ENCODE measurements at places on chromosomes 5 and 9.

- DNase-seq: no peak
Measured at GRCh38 chr5:172140866-172141265, 47.2 kb downstream of the STK10 start.

- DNase-seq: no peak
Measured at GRCh38 chr5:9343146-9343850, 202.6 kb downstream of the SEMA5A start.

DNA sequence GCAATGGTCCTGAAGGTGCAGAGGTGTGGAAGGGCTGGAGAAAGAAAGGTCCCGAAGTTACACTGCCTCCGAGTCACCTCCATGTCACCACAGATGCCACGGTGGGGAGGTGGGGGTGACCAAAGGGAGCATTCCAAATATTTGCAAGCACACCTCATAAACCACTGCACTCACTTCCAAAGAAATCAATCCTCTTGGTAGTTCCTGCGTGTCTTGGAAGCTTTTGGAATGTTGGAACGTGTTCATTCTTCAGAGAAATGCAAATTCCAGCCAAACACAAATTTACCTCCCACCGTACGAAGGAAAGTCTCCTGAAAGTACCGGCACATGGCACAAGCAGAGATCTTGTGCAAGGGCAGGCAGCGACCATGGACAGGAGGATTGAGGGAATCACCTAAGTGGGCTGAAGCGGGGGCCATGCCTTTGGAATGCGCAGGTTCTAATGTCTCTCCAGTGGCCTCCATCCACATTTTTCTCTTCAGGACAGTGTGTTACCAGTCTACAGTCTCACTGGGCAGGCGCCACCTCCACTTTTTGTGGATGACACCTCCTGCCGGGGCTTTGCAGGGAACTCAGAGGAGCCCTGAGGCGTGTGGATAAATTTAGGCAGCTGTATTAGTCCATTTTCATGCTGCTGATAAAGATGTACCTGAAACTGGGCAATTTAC, 54.0 kb downstream of the NSUN2 start:
- no peak for DNase-seq

DNA sequence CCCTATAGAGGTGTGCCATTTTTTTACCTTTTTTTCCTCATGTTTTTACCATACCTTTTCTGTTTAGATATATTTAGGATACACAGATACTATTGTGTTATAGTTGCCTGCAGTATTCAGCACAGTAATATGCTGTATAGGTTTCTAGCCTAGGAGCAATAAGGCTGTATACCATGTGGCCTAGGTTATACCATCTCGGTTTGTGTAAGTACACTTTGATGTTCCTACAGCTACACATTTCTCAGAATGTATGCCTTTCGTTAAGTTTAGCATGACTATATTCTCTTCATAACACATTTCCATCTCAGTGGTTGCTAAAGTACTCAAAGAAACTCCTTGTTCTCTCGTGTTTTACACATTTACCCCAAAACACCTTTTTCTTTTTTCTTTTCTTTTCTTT, 23.0 kb downstream of the UBE2D2 start:
- DNase-seq: no peak

DNA sequence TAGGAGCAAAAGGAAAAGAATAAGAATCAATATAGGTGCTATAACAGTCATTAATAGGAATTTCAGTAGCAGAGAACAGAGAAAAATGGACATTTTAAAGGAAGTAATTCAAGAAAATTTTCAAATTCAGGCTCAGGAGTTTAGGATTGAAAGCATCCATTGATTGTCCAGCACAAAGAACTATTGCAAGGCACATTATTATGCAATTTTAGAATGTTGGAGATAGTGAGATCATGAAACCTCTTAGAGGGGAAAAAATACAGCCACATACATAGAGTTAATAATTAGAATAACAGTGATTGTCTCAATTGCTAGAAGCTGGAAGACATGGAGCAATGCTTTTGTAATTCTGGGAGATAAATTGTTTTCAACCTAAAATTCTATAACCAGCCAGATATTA, 31.5 kb downstream of the CNTLN start:
- no peak for DNase-seq

DNA sequence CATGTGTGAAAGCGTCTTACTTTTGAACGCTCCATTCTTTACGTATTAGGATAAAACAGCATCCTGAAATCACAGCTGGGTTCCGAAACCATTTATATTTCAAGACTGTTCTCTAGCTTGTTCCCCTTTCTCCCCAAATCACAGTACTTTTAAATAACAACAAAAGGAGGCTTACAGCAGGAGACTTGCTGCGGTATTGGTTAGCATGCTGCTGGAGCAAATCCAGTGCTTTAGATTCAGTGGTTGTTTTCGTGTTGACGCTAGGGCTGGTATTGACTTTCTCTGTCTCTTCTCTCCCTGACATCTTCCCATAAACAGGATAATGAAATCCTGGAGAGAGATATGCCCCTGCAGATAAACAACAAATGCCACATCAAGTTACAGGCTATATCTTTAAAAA, 103.1 kb downstream of the ZNF608 start:
- DNase-seq: no peak

- DNase-seq: no peak
Measured at GRCh38 chr5:150481972-150482406, 25.9 kb upstream of the NDST1 start.

DNA sequence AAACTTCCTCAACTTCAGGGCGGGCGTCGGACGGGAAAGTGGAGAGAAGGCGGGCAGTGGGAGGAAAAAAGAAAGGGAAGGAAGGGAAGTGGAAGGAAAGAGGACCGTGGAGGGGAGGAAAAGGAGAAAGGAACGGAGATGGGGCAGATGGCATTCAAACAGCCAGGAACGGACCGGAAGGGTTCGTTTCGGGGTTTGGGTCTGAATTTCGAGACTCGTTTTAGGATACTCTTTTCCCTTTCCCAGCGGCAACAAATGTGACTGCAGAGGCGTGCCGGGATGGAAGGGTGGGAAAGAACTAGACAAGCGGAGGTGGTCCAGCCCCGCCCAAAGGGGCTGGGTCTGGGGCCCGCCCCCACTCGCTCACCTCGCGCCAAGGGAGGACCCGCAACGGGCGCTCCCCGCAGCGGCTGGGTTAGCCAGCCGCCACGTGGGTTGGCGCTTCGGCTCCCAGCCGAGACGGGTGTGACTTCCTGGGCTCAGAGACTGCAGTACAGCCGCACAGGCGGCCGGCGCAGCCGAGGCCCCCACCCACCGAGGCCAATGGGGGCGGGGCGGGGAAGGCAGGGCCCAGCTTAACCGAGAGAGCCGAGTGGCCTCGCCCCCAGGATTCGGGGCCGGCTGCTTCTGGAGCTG, 2.7 kb downstream of the VCAN start:
- peak; percentile 77 for DNase-seq

DNA sequence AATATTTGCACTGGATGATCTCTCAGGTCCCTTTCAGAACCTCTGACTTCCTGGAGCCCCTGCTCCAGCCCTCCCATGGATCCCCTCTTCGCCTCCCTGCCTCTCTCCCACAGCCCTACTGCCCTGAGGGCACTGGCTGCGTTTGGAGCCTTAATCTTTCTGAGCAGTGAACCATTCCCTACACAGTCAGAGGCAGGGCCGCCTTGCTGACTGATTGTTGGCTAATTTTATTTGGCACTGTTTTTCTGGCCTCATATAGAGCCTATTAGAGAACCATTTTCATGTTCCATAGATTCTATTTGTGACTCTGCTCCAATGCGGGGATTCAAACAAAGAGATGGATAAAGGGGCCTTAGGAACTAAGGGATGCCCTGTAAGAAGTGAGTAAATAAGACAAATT, 91.1 kb downstream of the BRINP1 start:
- DNase-seq: no peak

GRCh38 chr5:108661590-108662219, 86.0 kb upstream of the FER start:
- no peak for DNase-seq

DNA sequence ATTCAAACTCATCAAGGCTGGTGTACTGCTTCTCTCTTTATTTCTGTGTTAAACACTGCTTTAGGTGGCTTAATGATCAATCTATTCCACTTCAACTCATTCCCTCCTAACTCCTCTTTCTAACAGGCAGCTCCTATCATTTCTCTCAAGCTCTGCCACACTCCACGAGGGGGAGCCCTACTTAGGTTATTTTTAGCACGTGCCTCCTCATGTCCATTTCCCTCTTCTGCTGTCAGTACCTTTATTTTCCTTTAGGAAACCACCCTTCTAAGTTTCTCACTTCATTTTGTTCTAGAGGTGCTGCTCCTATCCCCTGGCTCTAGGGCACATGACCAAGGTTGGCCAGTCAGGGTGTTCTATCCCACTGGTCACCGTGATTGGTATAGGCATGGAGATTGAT, 6.7 kb upstream of the BRINP1 start:
- DNase-seq: no peak

GRCh38 chr5:101390151-101390908, 487.2 kb upstream of the ST8SIA4 start:
- DNase-seq: peak; percentile 61

GRCh38 chr5:106489004-106489403, 1181.7 kb downstream of the EFNA5 start:
- no peak for DNase-seq

DNA sequence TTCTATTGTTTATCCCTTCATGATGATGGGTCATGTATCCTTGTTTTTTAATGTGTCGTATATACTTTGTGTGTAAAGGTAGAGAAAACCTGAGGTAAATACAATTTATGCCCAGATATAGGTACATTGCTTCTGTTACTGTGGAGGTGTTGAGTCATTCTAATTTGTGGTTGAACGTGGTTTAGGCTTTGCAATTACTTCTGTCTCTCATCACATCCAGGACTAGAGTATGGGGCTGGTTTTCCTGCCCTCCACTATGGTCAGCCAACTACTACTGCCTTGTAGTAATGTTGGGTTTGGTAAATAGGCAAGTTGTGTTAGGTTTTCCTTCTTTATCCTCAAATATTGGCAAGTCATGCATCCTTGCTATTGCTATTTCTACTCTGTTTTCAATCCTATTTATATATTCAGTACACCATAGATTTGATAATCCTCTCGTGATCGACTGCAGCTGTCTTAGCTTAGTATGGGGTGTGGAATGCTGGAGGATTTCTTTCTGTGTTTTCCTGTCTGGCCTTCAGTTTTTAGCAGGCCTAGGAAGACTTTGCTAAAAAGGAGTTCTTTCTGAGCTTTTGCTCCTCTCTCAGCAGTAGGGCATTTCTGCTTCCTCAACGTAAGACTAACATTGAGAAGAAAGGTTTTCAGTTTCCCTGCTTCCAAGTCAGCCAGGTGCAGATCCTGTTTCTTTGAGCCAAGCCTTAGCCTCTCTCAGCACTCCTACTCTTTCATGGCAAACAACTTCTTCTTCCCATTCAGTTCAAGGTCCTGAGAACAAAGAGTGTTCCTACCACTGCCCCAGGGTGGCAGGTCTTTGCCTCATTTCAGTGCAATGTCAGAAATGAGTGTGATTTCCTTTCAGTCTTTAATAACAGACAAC, 844.4 kb upstream of the CDH18 start:
- DNase-seq: no peak

- DNase-seq: no peak
Measured at GRCh38 chr9:86941197-86941596, 6.1 kb downstream of the GAS1 start.

GRCh38 chr5:138658676-138659075, 83.5 kb upstream of the HSPA9 start:
- DNase-seq: no peak

- no peak for DNase-seq
Measured at GRCh38 chr9:89999534-90000370, 394.9 kb downstream of the GADD45G start.

DNA sequence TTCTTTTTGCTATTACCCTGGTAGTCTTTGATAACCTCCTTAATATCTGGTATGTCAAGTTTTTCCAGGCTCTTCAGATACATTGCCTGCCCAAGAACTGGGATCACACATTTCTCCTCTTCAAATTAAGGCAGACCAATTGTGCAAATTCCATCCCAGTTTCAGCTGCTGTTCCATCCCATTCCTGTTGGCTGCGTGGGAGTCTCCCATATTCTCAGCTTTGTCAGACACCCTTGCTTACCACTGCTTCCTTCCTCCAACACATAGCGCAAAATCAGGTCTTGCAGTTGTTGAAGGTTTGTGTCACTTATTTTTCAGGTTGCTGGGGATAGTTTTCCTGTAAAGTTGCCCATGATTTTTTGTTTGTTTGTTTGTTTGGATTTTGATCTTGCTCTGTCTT, 15.2 kb downstream of the HCN1 start:
- DNase-seq: no peak

DNA sequence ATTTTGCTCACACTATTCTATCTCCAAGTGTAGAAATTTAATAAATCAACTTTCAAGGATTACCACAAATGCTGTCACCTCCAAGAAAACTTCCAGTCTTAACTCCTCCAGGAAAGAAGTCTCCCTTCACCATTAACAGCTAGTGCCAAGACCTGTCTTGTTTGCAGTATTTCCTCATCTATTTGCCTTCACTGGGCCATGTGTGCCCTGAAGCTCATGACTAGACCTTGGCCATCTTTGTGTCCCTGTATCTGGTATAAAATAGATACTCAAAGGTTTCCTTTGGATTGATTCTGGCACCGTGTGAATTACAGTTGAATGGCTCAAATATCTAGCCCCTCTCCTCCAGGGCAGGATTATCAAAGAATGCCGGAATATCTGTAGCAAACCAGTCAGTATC, 346.7 kb upstream of the KLF4 start:
- no peak for DNase-seq

- peak; percentile 48 for DNase-seq
Measured at GRCh38 chr9:133641396-133641655, 5.2 kb downstream of the DBH start.

GRCh38 chr9:71685394-71685793, 82.9 kb downstream of the CEMIP2 start:
- DNase-seq: no peak

DNA sequence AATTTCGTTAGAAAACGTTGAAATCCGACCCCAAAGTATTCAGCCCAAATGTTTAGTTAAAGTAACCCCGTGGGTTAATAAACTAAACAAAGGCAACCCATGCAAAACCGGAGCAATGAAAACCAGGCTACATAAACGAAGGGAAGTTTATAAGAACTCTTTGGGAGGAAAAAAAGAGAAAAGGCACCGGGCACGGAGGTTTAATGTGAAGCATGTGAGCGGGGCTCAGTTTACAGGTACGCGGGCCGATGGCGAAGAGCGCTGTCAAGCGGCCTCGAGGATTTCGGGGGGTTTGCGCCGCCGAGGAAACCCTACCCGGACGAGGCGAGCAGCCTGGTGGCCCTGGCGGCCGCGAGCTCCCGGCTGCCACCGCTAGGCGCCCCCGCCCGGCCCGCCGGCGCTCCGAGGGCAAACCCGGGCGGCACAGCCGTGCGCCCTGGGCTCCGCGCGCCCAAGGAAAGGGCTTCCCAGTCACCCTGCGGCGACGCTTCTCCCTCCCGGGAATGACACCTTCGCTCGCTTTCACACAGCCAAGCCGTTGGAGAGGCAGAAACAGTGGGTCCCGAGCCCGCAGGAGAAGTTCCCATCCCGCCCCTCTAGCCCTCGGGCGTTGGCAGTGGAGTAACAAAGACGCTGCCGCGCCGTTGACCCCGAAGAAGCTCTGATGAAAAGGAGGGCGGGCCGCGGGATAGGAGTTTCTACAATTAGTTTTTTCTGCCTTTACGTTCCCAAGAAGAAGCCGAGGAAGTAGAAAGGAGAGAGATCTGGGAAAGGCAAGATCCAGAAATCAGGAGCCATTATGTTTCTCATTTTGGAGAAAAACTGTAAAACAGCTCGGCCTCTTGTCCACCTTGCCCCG, 126.0 kb downstream of the TMEM174 start:
- no peak for DNase-seq

- peak; percentile 81 for DNase-seq
Measured at GRCh38 chr9:77647267-77648233, 572 bp downstream of the GNA14 start.

- DNase-seq: no peak
Measured at GRCh38 chr5:138697720-138698360, 55.4 kb upstream of the CTNNA1 start.
